ENCODE measurements at places on chromosomes 3 and 15.

DNA sequence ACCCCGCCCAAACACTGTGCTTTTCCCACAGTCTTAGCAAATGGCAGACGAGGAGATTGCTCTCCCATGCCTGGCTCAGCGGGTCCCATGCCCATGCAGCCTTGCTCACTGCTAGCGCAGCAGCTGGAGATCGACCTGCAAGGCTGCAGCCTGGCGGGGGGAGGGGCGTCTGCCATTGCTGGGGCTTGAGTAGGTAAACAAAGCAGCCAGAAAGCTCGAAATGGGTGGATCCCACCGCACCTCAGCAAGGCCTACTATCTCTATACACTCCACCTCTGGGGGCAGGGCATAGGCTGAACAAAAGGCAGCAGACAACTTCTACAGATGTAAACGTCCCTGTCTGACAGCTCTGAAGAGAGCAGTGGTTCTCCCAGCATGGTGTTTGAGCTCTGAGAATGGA lies 27.2 kb upstream of the WDR5B start:
- peak; percentile 51 for DNase-seq

- no peak for DNase-seq
Measured at GRCh38 chr15:56719774-56720555, 13.3 kb downstream of the ZNF280D start.

- DNase-seq: no peak
Measured at GRCh38 chr3:18501679-18502343, 76.7 kb upstream of the SATB1 start.

DNA sequence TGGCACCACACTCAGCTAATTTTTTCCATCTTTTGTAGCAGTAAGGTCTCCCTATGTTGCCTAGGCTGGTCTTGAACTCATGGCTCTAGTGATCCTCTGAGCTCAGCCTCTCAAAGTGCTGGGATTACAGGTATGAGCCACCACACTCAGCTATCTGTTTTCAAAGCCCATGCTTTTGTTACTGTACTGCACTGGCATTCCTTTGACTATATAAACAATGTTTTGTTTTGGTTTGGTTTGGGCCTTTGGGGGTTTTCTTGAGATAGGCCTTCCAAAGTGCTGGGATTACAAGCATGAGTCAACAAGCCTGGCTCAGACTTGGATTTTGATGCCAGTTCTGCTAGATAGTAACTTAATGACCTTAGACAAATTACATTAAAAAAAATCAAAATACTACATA lies 89.7 kb upstream of the GK5 start:
- no peak for DNase-seq

- no peak for DNase-seq
Measured at GRCh38 chr15:78075490-78076230, 1.9 kb downstream of the TBC1D2B start.

GRCh38 chr15:65535192-65535591 lies 4.9 kb downstream of the HACD3 start:
- DNase-seq: no peak

GRCh38 chr3:13780432-13781176 lies 99.3 kb downstream of the WNT7A start:
- no peak for DNase-seq

GRCh38 chr3:128923576-128923975 lies 44.2 kb downstream of the ACAD9 start:
- no peak for DNase-seq

GRCh38 chr15:36584511-36584910 lies 5.1 kb downstream of the CDIN1 start:
- DNase-seq: no peak

DNA sequence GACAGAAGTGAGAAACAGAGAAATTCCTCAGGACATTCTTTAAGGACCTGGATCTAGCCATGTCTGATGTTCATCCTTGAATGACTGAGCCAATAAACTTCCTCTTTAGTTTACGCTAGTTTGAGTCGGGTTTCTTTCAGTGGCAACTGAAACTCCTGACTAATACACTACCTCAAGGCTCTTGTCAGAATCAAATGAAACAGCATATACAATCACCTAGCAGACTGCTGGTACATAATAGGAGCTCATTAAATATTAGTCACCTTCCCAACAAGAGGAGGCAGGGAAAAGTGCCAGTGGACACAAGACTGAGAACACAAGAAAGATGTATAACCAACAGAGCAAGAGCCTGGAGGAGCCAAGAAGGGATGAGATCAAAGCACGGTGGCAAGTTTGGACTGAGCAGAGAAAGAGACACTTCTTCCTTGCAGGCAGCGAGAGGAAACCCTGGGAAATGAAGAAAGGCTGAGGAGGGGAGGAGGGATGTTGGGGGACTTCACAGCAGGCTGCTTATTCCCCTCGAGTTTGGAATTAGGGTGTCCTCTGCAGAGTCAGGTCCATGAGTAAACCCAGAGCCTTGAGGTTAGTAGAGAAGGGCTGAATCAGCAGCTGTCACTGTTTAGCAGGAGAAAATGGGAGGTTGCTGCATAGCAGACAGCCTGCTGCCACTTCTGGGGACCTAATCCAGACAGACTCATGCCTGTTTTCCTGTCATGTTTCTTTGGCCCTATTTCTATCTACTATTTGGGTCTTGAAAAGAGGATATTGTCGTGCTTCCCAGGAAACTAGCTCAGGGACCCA lies 73.3 kb downstream of the MRPL46 start:
- DNase-seq: peak; percentile 17

- DNase-seq: no peak
Measured at GRCh38 chr3:114216186-114216970, 21.0 kb downstream of the ZNF80 start.

GRCh38 chr15:20340931-20341661 lies 200.5 kb downstream of the GOLGA6L6 start:
- peak; percentile 93 for DNase-seq

- no peak for DNase-seq
Measured at GRCh38 chr3:170524073-170524472, 61.8 kb downstream of the SLC7A14 start.

DNA sequence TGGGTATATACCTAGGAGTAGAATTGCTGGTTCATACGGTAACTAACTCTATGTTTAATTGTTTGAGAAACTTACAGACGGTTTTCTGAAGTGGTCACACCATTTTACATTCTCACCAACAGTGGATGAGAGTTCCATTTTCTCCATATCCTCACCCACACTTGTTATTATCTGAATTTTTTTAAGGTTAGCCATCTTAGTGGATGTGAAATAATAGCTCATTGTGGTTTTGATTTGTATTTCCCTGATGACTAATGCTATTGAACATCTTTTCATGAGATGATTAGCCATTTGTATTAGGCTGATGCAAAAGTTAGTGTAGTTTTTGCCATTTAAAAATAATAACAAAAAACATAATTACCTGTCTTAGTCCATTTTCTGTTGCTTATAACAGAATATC lies 18.6 kb downstream of the CSTA start:
- DNase-seq: no peak

DNA sequence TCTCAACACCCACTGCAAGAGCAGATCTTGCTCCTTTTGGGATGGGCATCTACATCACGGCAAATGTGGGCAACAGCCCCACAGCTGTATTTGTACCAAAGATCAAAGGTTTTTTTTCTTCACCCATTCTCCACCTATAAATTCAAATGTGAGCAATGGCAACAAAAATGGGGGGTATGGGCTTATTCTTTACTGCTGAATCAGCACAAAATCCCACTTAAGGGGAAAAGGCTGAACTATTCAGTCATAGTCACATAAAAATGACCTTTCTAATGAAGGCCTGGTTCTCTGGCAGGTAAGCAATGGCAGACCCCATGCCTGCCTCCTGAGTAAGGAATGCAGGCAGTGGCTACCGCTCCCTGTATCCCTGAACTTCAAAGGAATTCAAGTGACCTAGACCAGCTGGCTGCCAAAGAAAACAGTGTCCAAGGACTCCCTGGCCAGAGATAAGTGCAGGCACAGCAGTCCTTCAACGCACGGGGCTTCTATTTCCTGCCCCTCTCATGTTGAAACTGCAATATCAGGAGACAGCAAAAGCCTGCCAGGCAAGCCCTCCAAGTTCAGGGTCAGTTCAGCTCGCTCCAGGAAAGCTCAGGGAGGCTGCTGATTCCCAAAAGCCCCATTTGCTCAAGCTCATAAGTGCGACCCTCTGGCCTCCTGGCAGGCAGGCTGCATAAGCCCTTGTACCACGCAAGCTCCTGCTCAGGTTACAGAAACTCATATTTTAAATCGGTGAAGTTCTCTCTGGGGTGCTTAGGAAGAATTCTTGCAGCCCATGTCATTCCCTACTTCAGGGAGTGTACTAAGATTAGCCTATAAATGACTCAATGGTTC lies 134.1 kb downstream of the PDZRN3 start:
- DNase-seq: no peak

- DNase-seq: no peak
Measured at GRCh38 chr15:97966924-97967620, 6.6 kb downstream of the ARRDC4 start.

GRCh38 chr3:157785102-157785826 lies 282.0 kb upstream of the VEPH1 start:
- DNase-seq: no peak

DNA sequence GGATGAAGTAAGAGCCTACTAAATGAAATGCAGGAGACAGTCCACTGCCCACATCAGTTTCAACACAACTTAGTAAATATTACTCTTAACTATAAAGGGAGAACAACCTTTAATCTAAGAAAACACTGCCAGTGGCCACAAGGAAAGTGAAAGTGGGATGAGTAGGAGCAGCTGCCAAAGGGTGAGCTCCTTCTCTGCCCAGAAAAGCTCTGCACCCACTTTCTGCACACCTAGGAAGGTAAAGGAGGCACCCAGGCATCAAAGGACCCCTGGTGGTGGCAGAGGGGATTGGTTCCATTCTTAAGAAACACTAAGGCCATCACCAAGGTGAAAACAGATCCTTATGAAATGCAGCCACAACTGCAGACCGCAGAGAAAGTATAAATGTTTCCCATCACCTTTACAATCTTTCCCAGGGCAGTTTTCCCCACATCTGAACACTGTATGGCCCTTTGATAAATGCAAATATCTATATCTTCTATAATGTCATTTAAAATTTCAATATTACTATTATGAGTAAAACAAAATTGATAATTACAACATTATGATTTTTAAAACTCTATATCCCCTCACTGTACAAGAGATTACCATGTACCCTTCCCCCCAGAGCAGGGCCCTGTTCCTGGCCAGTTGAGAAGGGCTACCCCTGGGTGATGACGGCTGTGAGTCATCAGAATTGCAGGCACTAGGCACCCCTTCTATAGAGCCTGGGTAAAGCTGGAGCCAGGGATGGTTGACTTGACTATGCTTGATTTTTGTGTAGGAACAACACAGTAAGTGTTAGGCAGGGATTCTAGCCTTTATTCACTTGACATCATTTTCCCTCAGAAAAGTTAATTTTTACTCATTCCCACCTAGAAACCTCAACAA lies 92.0 kb downstream of the SNRK start:
- DNase-seq: no peak

DNA sequence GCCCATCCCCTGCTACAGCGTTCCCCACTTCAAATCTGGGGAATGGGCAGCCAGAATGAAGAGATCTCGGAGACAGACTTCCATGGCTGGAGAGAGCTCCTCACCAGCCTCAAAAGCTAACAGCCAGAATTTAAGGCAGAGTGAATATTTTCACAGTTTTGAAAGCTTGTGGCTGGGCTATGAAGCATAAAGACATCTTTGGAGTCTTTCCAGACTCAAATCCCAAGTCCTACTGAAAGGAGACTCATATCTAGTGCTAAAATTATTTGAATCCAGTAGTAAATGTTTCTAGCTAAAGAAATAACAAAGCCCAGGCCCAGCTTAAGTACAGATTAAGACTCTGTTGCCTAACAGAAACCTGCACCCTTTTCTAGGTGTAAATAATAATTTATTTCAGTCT lies 628.4 kb upstream of the ALCAM start:
- DNase-seq: no peak

DNA sequence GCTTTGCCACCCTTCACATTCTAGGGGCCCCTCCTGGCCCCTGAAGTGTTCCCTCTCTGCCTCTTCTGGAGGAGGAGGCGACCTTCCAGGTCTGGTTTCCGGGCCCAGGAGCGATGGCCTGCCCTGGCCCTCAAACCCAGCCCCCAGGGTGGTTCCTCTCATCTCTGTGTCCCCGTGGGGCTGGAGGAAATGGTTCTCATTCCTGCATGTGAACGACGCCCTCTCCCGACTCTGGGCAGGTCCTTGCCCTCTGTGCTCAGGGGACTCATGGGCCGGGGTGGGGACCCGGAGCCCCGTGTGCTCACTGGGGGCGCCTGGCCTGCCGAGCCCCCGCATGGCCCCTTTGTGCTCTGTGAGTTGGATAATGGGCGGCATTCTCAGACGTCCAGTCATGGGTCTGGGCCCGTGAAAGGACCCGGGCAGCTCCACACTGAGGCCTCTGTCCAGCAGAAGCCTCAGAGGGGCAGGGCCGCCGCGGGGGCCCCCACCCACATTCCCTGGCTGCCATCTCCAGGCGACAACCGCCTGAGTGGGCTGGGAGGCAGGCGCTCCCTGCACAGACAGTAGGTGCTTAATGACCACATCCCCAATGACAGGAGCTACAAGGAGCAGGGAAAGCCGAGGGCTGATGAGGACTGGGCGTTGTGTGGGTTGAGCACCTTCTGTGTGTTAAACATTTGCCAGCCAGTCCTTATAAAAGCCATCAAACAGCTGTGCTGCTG lies 5.5 kb upstream of the PLXND1 start:
- DNase-seq: no peak

DNA sequence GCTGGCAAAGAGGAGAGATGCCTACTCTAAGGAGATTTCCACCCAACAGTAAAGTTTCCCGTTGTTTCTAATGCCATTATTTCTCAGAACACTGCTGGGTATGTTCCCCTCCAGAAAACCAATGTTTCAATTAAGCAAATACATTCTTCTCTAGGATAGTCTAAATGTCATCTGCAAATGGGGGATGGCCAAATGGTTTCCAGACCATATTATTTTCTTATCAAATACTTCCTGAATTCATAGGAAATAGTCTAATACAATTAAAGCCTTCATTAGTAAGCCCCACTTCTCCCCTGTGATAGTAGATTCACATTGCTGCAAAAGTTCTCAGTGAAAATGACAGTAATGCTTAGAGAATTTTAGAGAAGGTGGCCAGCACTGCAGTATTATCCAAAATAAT lies 716.6 kb downstream of the GRM7 start:
- DNase-seq: no peak
